ENCODE measurements at places on chromosomes 5 and 9.

GRCh38 chr9:84411683-84412267 is 71.2 kb upstream of the SLC28A3 start:
- no peak for DNase-seq

DNA sequence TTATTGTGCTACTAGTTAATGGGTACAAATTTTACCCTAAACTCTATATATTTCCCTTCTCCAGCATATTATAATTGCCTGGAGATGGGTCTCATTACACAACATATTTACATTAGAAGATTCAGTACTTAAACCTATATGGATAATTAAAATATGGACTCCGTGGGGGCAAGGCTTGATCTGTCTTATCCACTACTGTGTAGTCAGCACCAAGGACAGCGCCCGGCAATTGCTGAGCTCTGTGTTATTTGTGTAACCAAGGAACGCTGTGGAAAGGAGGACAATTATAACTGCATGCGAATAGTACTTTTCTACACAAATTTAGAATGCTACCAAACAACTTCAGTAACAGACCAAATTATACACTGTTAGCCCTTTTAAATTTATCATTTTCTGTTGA is 77.7 kb downstream of the DNAH5 start:
- peak; percentile 84 for DNase-seq

DNA sequence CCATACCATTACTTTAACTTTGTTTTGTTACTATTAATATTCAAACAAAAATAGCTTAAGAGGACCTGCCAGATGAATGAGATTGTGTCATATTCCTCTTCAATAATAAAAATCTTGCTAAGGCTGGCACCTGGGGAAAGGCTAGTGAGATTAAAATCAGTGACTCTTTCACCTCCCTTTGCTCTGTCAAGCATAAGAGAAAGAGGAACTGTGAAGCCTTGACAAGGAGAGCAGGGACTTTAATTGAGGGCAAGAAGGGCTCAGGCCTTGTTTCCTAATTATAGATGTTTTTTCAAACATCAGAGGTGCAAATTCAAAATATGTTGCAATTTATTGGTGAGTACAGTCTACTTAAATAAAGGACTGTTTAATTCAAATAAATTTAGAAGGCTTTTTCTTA is 91.7 kb downstream of the SPATA31D1 start:
- DNase-seq = no peak

- DNase-seq = peak; percentile 70
Observed at GRCh38 chr9:18890372-18890771, 142.6 kb downstream of the SAXO1 start.

- no peak for DNase-seq
Observed at GRCh38 chr5:171246231-171246630, 62.8 kb upstream of the TLX3 start.

GRCh38 chr9:114218264-114219120 is 63.2 kb downstream of the COL27A1 start:
- DNase-seq = no peak

DNA sequence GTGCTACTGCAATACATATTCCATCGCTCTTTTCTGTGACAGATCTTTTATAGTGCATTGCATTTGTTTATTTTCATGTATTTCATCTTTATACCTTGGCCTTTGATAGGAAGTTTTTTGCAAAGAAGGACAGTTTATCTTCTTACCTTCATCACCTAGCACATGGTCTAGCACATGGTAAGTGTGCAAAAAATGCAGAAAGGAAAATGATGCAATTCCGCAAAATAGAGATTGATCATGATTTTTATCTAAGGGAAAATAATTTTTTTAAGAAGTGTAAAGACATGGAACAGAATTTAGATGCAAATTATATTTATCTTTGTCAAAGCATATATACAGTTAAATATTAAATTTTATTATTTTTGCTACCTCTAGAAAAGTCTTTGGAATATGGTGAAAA is 19.2 kb upstream of the NIM1K start:
- DNase-seq = no peak

GRCh38 chr5:100840370-100840769 is 62.7 kb downstream of the ST8SIA4 start:
- peak; percentile 70 for DNase-seq

- no peak for DNase-seq
Observed at GRCh38 chr5:111168608-111169007, 55.6 kb upstream of the CAMK4 start.

DNA sequence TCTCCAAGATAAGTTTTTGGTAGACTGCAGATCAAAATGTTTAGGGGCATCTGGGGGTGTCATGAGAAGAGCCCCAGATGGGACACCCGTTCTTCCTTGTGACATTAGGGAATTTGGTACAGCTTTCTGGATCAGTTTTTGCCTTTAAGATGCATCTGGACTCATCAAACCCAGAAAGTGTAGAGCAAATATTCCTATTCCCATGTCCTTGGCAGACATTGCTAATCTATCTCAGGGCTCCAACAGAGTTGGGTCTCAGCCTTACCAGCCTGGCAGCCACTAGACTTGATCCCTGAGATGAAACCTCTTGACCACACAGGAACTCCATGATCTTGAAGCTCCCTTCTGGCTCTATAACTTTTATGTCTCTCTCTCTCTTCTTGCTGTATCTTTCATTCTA is 35.6 kb downstream of the ERGIC1 start:
- DNase-seq = no peak

GRCh38 chr9:36082931-36083330 is 46.2 kb downstream of the RECK start:
- no peak for DNase-seq

GRCh38 chr5:63535840-63536602 is 426.2 kb downstream of the HTR1A start:
- DNase-seq = no peak

GRCh38 chr5:144191998-144192397 is 21.3 kb downstream of the KCTD16 start:
- DNase-seq = peak; percentile 21

- DNase-seq = peak; percentile 25
Observed at GRCh38 chr5:98214240-98215051, 559.0 kb upstream of the RGMB start.

GRCh38 chr5:137122075-137122474 is 377.1 kb downstream of the SPOCK1 start:
- DNase-seq = no peak

GRCh38 chr9:124137944-124138335 is 119.8 kb upstream of the NEK6 start:
- DNase-seq = no peak

DNA sequence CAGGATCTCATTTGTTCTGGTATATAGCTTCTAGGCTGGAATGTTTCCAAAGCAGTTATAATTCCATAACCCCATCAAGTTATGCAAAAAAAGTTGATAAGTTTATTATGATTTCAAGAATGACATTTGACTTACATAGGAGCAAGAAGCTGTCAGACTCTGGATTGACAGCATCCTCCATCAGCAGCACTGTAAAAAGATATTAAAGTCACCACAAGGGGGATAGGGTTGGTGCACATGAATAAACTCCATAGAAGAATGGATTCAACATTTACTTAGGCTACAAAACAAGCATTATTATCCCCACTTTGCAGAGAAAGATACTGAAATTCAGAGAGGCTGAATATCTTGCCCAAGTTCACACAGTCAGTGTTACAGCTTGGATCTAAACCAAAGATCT is 208.9 kb upstream of the SLC30A5 start:
- DNase-seq = peak; percentile 30

- no peak for DNase-seq
Observed at GRCh38 chr5:98514215-98514614, 259.2 kb upstream of the RGMB start.

GRCh38 chr5:72394688-72395087 is 74.5 kb downstream of the PTCD2 start:
- peak; percentile 46 for DNase-seq

DNA sequence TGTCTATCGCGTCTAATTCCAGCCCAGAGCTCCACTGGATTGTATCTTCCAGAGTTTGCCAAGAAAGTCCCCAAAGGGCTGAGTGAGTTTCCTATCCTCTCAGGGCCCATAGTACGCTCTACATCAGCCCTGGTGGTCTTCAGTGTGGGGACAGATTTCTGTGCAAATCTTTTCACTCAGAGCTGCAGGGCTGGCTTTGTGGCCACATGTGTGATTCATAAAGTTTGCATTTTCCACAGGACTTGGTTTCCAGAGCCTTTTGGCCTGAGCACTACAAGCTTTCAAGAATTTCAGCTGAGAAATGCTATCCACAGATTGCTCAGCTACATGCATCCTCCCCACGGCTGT is 76.7 kb upstream of the CXCL14 start:
- DNase-seq = no peak

DNA sequence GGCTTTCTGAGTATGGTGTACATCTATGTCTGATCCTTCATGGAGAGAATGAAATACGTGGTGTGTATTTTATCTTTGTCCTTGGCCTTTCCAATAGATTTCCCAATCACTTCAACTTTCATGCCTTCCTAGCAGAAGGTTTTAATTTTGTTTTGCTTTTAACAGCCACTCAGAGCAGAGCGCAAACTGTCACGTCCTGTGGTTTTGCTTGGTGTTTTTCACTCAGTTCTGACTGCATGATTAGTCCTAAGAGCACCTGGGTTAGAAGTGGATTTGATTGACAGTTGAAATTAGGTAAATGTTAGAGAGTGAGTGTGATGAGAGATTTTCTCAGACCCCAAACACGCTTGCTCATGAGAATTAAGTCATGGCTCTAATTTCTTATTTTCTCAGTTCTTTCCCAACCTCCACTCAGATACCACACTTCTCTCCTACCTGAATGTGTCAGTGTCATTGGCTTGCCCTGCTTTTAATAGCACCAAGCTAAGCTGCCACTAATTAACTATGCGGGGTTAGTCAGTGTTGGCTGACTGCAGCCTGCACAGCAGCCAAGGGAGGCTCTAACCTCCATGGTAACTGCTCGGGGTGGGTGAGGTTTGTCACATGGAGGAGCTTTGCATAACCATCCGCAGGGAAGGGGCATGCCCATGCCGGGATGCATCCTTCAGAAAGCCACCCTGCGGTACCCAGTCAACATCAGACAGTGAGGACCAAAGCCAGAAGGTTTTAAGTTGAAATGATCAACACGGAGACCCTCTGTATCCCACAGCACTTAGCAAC is 173.4 kb downstream of the NR3C1 start:
- DNase-seq = no peak

DNA sequence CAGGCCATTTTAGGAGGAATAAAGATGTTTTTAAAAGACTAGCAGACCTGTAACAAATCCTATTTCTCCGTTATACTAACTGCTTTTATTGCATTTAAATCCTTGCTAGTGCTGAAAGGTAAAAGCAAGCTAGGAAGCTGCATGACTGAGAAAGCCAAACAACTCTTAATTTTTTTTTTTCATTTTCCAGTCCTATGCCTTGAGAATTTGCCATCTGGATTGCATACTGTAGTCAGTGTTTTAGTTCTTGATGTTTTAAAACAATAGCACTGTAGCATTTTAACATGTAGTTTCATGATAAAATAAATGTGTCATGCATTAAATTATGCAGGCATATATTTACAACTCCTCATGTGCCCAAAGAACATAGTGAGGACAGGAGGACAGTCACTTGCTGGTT is 108.4 kb upstream of the FGF10 start:
- no peak for DNase-seq

GRCh38 chr5:142698447-142699183 is 12.7 kb upstream of the FGF1 start:
- DNase-seq = no peak

- DNase-seq = no peak
Observed at GRCh38 chr9:123039617-123040219, 6.3 kb downstream of the GPR21 start.

DNA sequence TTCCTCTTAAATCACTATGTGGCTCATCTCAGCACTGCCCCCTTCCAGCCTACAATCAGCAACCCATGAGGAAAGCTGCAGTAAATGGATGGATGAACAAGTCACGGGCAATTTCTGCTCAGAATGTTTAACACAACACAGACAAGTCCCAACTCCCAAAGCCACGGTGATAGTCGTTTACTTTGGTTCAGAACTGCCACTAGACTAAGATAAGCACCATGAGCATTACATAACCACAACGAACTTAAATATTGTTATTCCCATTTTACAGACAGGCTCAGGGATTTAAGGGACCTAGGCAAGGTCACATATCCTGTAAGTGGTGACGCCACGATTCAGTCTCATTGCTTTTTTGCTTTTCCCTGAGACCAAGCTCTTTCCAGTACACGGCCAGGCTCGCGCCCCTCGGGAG is 2.0 kb upstream of the SMIM27 start:
- DNase-seq = peak; percentile 35

- no peak for DNase-seq
Observed at GRCh38 chr9:16712787-16713186, 157.7 kb downstream of the BNC2 start.

DNA sequence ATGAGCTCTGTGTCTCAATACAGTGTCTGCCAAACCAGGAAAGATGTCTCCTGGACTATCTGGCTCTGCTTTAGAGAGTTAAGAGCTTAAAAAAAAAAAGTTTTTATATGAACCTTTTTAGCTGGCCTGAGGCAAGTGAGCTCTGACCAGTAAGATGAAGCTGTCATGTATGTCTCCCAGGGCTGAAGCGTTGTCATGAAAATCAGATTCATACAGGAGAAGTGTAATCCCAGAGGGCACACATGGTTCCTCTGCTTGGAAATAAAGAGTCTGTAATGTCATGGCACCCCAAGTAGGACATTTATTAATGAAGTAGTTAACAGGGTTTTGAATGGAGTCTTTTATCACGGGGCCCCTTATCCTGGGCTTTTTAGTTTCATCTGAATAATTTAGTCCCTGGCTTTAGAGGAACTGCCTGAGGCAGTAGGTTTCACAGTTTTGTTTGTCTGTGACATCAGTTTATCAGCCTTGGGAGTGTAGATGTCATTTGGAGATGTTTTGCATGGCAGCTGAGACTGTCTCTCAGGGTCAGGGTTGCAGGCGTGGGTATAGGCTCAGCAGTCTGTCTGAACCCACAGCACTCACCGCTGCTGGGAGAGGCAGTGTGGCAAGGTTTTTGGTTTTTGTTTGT is 223.3 kb downstream of the DIRAS2 start:
- DNase-seq = no peak

DNA sequence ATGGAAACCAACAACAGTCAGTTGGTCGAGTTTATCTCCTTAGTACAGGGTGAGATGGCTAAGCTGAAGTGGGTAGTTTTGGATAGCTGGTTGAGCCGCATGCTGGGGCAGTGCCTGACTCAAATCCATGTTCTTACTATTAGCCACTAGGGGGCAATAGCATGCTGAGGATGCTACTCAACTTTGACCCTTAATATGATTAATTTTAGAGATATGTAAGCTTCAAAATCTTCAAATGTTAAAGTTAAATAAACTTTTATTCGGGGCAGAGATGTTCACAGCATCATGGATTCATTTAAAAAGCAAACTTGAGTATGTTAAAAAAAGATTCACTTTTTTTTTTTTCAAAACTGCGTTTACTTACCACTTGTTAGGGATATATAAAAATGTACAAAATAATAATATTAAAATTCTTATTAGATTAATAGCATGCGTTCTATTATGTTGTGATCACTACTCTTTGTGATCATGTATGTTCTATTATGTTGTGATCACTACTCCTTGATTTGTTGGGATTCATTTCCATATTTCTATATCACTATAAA is 57.0 kb downstream of the C9orf153 start:
- peak; percentile 56 for DNase-seq

GRCh38 chr9:18075253-18075952 is 398.6 kb upstream of the ADAMTSL1 start:
- no peak for DNase-seq

GRCh38 chr9:133786907-133787753 is 49.0 kb upstream of the SARDH start:
- DNase-seq = no peak

- no peak for DNase-seq
Observed at GRCh38 chr5:68217047-68217355, 1.4 kb downstream of the PIK3R1 start.

All from cardiac muscle cell (in vitro differentiated cells and primary cell).